ENCODE measurements at places on chromosomes 3 and 15.

DNA sequence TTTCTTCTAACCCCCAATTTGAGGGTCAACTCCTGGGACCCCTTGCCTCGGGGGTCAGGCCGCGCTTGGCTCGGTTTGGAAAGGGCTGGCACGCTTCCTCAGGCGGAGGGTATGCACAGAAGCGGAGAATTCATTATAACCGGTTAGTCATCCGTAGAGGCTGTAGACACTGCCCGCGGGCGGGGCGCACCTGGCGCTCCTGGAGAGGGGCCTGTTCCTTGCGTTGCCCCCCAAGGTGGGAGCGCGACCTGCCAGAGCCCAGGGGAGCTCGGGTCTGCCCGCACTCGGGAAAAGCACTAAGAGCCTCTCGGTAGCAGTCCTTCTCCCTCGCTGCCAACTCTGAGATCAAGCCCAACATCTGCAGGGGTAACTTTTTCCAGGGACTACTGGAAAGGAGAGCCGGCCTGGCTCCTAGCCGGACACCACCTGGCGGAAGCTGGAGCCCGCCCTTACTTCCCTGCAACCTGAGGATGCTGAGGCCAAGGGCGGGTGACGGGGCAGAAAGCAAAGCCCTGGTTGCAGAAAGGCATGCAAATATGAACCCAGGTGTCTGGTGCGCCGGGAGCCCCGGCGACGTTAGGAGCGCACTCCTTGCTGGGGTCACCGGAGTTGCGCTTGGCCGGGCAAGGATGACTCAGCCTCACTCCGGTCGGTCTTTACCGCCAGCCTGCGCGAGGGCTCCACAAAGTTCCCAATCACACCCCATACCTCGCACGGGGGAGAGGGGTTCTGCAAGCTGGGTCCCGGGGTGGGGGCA lies 1.5 kb upstream of the CACNA2D3 start:
- no peak for DNase-seq

GRCh38 chr15:53847745-53848144 lies 88.3 kb upstream of the WDR72 start:
- DNase-seq, result no peak

DNA sequence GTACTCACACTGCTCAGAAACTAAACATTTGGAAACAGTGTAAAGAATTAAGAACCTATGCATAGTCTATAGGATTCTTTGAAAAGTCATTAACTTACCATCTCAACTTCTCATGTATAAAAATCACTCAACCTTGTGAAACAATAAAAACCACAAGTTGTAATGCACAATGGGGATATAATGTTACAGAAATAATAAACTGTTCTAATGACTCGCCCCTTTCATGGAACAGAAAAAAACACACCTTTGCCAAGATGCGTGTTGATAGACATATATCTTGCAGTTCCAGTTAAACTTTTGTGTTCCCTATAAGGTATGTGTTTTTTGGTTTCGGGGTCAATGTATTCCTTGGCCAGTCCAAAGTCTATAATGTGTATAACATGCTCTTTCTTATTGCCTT lies 50.8 kb upstream of the PPIB start:
- DNase-seq, result no peak

- DNase-seq, result no peak
Measured at GRCh38 chr3:124431331-124431994, 298.8 kb upstream of the UMPS start.

DNA sequence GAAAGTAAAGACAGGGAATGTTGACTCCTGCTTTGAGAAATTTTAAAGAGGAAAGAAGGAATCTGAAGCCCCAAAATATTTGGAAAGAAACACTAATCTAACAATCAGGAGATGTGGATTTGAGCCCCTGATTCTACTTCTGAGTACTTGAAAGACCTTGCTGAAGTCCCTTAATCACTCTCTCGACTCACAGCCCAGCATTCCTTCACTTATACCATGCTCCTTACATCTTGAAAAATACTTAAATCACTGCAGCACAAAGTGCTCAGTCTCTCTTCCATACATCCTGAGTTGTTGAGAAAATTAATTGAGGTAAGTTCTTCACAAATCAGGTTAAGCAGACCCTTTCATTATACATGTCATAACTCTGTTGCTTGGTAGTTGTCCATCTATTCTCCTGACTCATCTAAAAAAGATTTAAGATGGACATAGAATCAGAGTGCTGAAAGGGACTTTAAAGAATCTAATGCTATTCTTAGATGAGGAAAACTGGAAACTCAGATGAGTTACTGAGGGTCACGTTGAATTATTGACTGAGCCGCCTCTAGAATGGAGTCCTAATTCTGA lies 72.8 kb upstream of the THSD4 start:
- no peak for DNase-seq

DNA sequence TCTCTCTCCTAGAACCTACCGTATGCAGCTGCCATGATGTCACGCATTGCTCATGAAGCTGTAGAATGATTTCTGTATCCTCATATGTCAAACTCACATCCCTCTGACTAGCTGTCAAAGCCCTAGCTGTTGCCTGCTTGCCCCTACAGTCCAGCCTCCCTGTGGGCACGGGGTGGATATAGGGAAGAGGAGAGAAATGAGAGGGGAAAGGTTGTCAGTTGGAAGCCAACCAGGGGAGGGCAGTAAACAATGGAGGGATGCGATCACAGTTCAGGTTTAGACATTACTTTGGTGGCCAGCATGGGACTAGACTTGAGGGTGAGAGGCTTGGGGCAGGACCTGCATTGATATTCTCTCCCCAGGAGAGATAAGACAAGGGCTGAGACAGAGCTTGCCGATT lies 1.7 kb upstream of the HDGFL3 start:
- no peak for DNase-seq
